Mammary epithelial cell (primary cell): ENCODE measurements at places on chromosomes 2 and 18. TPM values are rescaled to one million over a fixed set of nuclear protein-coding genes. Genes with fewer than 3 reads are reported as not detected.

DNA sequence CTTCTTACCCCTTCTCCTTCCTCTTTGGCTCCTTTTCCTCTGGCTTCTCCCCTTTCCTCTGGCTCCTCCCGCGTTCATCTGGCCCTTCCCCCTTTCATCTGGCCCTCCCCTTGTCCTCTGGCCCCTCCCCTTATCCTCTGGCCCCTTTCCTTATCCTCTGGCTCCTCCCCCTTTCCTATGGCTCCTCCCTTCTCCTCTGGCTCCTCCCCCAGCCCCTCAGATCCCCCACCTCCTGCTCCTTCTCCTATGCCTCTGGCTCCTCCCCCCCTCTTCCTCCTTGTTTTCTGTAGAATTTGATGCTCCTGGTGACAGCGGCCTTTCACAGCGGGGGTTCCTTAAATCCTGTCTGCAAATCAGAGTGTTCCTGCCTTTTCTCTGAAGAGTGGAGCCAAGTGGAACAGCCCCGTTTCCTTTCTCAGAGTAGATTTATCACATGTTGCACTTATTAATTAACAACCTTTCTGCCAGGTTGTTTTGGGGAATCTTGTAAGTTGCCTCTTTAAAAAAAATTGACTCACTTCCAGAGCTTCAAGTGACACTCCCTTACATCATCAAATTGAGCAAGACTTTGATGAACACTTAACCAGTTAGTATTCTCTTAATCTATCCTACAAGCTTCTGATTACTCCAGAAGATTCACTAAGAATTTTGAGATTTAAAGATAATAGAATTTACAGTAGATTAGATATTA, 27.9 kb downstream of the FABP1 start:
- peak; percentile 38 for DNase-seq

- no peak for DNase-seq
Measured at GRCh38 chr18:32888306-32888705, 115.5 kb upstream of the KLHL14 start.

DNA sequence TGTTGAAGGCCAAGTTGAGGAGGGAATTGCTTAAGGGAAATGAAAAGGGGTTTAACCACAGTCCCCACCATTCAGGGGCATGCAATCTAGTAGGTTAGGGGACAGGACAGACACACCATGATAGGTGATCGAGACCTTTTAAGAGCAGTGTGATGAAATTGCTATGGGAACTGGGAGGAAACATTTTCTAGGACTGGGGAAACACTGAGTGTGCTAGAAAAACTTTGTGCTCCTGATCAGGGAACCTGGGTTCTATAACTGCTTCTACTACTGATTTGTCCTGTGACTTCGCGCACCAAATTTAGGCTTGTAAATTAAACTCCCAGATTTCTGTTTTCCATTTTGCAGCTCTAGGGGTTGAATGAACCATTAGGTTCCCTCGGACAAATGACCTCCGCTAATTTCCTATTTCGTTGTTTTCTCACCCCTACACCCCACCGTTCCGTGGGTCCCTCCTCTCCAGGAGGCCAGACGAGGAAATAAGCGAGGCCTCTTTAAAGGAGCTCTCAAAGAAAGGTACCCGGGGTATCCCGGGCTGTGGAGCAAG, 371 bp upstream of the LCLAT1 start:
- no peak for DNase-seq

DNA sequence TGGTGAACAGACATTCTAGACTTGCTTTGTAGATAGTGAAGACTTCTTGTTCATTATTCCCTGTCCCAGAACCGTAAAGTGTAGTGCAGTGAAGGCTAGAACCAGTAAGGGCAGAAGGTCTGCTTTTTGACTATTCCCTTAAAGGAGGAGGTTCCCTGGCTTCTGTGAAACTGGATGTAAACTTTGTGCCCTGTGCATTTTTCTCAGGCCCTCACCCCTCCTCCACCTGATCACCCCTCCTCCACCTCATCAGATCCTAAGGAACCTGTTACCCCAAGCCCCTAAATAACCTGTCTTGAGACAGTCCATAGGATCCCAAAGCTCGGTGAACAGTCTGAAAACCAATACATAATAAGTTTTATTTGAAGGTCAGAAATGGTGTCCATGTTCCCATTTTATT, 33.7 kb downstream of the SFT2D3 start:
- no peak for DNase-seq

DNA sequence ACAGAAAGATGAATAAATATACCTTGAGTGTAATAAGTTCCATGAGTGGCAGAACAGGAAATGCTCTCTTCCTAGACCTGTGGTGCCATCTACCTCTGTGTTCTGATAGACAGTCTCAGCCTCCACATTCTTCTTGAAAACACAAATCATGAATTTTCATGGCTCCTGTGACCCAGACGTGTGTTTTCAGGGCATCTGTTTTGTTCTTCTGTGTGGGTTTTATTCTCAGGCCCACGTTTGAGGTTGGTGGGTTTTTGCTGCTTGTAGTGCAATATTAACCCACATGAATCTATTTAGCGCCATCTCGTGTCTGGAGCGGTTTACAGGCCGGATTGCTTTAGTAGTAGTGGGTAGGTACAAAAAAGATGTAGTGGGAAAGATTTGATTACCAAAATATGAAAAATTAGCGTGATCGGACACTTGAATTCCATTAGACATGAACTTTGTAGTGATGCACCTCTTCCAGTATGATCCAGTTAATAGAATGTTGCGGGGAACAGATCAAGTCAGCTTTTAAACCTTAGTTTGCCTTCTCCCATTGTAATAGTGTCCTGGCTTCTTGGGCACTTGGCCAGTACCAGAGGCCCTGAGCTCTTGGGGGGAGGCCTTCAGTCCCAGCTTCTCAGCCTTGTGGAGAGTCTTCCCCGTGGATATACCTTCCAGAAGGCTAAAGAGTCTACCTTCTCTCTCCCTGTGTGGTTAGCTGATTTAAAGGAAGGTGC, 256.5 kb downstream of the TPGS2 start:
- DNase-seq = no peak

DNA sequence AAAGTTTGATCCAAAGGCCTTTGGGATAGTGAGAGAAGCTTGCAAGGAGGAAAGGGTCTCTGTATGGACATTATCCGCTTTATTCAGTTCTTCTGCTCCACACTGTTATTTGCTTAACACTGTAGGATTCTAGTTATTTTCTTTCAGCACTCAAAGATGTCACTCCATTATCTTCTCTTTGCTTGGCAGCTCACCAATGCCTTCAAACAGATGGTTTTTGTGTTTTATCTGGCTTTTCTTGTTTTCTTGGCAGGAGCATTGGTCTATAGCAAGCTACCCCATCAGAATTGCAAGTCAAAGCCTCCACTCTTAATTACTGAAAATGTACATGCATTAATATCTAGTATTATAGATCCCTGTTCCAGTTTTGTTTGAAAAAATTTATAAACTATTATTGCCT, 138.8 kb downstream of the EVA1A start:
- no peak for DNase-seq

DNA sequence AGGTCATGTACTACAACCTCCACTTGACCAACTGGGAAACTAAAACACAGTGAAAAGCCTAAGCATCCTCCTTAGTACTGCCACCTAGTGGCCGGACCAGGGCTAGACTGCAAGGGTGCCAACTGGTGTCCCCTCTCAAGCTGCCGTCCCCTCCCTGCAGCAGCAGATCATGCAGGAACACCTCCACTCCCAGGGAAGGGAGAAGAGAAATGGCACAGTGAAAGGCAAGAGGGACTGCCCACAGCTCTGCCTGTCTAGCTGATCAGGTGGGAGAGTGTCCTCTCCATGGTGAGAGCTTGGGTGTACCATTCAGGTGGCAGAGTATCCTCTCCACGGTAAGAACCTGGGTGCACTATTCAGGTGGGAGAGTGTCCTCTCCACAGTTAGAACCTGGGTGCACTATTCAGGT, 78.1 kb downstream of the AAK1 start:
- no peak for DNase-seq

DNA sequence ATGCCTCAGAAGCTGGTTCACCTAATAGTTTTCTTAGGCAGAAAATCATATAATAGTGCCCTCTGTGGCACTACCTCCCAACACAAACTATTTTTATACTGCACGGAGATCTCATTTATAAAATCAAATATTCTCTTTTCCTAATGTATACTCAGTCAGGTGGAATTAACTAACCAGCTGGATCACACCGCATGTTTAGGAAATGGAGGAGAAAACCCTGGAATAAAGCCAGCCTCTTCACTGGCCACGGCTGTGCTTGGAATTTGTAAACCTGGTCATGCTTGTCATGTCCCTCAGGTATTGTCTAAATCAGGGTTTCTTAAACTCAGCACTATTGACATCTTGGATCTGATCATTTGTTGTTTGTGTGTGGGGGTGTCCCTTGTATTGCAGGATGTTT, 85.6 kb downstream of the DOCK10 start:
- no peak for DNase-seq

DNA sequence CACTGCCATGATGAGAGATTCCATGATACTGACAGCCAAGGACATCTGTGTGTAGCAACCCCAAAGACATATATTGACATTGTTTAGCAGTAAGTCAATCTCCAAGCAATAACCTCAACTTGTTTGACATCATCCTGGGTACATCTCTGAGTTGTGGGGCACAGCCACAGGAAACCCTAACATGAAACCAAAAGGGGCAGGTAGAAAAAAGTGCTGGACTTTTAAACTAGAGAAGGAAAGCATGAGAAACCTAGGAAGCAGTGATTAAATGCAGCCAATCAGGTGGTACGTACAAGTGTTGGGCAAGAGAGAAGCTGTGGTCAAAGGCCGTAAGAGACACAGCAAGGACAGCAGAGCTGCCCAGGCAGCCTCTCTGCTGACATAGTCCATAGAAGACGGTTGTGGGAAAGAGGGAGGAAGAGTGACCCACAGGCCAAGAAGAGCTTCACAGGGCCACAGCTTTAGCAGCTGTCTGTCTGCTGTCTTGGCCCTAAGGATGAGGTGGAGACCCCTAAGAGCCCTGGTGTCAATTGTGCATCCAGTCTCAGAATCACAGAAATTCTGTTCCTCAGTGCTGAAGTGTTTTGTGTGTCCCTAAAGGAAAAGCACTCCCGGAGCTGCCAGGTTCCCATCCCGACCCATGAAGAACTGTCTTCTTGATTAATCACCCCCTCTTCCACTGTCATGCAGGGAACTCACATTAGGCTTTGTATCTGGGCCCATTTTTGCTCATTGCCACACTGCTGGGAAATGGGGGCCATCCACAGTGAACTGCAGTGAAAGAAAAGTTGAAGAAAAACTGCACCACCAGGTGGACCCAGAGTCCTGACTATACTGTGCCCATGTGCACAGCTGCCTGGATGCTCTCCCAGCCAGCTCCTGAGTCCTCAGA, 25.4 kb upstream of the CHN1 start:
- DNase-seq = peak; percentile 31

The IL1R2 gene
- total RNA-seq = 1.0 and 3.1 TPM in 2 replicates

The NT5C1B gene
- not detected in 2 replicates for total RNA-seq

The CLEC4F gene
- total RNA-seq = not detected

The ANKRD30B gene
- not detected for total RNA-seq

The CD226 gene
- total RNA-seq = 4.5 and 5.2 TPM in 2 replicates
